ENCODE measurements at places on chromosomes 1 and 21. TPM values are rescaled to one million over a fixed set of nuclear protein-coding genes. Genes with fewer than 3 reads are reported as not detected.

Gene TARDBP
- 85.2 TPM for total RNA-seq

Gene P3R3URF
- not detected for total RNA-seq

Gene KLHL12
- 26.2 TPM for total RNA-seq

Gene SLC5A3
- 56.3 TPM for total RNA-seq

Gene CCSAP
- 4.0 TPM for total RNA-seq

Gene PPIAL4G
- total RNA-seq: not detected

Gene OR2T35
- not detected for total RNA-seq

Gene CD34
- total RNA-seq: 0.39 TPM

Gene WNT3A
- not detected for total RNA-seq

Gene CFAP107
- not detected for total RNA-seq

Gene NBPF10
- 4.3 TPM for total RNA-seq

Gene LCE3D
- total RNA-seq: not detected

Gene NASP
- total RNA-seq: 39.3 TPM

Gene PSMD4
- 151 TPM for total RNA-seq

Gene CLIC6
- total RNA-seq: 0.73 TPM

Gene ALPL
- not detected for total RNA-seq

Gene MARK1
- total RNA-seq: 2.2 TPM

Gene KRTAP13-3
- not detected for total RNA-seq

Gene PPCS
- total RNA-seq: 43.4 TPM

Gene KRTAP19-1
- not detected for total RNA-seq

Gene PROK1
- not detected for total RNA-seq

Gene CRP
- total RNA-seq: not detected

Gene KLHDC8A
- total RNA-seq: not detected

Gene GNG12
- total RNA-seq: 160 TPM

Gene NEK2
- 24.4 TPM for total RNA-seq

Gene KIF2C
- total RNA-seq: 28.3 TPM

Gene KRTAP23-1
- total RNA-seq: not detected

Gene FCRL2
- not detected for total RNA-seq

Gene CLCA4
- not detected for total RNA-seq

Gene ARHGEF16
- total RNA-seq: 1.2 TPM

Gene MMP23B
- 0.73 TPM for total RNA-seq

Gene OR2T29
- not detected for total RNA-seq

All from subcutaneous preadipocyte (primary cell).